ENCODE measurements at places on chromosomes 11 and 22.

- no peak for DNase-seq
These were observed 7.9 kb downstream of the SLC35C1 start for GRCh38 chr11:45812581-45813548.

GRCh38 chr22:38056969-38057891 lies at the start of gene PICK1:
Gene PICK1 (plus strand): TSS chr22:38057404. CDS start chr22:38057810, 406 bp downstream.
- peak; percentile 53 for DNase-seq

GRCh38 chr11:47285969-47286770 lies 16.2 kb downstream of the MADD start:
- no peak for DNase-seq

DNA sequence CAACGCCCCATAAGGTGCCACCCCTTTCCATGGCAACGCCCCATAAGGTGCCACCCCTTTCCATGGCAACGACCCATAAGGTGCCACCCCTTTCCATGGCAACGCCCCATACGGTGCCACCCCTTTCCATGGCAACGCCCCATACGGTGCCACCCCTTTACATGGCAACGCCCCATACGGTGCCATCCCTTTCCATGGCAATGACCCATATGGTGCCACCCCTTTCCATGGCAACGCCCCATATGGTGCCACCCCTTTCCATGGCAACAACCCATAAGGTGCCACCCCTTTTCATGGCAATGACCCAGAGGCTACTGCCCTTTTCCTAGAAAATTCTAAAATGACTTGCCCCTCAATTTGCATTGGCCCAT lies 72.1 kb downstream of the BRD1 start:
- DNase-seq, result no peak

DNA sequence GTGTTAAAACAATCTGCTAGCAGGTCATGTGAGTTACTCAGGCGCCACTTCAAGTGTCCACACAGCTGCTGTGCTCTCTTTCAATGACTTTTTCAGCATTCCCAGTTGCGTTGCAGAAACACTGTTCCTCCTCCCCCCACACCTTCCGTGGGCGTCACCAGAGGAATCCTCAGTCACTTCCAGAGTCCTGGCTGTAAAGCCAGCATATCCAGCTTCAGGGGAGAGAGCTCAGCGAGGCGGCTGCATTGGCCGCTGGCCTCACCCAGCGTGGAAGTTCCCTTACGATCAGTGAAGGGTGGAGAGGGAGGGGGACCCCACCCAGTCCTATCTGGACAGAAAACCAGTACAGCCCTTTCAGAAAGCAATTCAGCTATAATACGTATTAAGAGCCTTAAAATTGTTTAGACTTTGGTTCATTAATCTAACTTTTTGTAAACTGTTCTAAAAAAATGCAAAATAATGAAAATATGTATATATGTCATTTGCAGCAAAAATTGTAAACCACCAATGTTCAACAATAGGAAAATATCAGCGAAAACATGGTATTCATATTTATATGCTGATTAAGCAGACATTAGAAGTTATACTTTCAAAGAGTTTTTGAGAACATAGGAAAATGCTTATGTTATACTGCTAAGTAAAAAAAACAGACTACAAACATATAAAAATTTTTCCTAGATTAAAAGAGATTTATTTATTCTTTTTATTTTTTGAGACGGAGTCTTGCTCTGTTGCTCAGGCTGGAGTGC lies 2.8 kb upstream of the ANO9 start:
- no peak for DNase-seq

DNA sequence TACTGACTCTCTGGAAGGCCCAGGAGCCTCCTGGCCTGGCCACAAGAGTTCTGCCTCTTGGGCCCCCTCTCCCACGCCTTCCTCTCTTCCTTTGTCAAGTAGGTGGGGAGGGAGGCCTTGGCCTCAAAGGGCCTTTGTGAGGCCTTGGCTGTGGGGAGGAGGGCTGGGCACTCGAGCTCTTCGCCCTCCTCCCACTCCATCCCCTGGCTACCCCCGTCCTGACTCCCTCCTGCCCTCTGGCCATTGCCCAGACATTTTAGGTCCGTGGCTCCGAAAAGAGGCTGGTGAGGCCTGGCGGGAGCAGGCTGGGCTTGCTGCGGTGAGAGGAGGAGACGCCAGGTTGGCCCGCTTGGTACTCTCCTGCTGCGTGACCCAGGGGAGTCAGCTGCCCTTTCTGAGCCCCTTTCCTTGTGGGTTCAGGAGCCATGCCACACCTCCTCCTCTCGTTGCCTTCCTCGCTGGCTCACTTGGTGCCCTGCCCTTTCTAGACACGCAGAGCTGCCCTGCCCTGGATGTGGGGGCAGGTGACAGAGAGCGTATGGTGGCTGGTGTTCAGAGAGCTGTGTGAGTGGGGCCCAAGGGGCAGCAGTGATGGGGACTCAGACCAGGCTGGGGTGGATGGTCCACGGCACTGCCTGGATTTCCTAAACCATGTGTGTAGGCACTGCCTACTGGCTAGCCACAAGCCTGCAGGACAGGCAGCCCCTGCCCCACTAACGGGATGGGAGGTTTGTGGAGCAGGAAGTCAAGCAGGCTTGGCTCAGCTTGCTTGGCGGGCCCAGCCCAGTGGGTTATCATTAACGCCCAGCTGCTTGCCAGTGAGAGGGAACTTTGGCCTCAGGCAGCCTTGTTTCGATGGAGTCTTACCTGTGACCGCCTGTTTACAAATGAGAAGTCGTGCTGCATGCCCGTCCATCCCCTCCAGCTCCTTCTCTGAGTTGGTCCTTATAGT lies 15.8 kb upstream of the OMP start:
- no peak for DNase-seq

DNA sequence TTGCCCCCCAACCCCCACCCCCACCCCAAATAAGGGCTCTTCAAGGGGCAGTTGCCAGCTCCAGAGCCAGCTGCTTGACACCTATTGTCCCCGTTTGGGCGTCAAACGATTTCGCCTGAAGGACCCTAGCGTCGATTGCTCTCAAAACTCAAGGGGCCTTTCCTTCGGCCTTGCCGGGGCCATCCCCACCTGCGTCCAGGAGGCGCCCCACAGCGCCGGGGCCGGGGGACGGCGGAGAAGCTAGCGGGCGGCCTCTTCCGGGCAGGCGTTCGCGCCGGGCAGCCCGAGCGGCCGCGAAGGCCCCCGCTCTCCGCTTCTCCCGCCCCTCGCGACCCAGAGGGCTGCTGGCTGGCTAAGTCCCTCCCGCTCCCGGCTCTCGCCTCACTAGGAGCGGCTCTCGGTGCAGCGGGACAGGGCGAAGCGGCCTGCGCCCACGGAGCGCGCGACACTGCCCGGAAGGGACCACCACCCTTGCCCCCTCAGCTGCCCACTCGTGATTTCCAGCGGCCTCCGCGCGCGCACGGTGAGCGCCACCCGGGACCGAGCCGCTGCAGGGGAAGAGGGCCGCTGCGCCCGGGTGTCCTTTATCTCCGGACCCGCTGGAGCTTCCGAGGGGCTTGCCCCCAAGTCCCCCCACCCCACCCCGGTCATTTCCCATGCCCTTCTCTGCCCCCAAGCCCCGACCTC lies at the start of gene CAPRIN1:
TSS of gene CAPRIN1 (plus strand) at position 383 of the 687 bp plus-strand sequence. CDS start 690 bp downstream, outside the sequence.
- peak; percentile 64 for DNase-seq

- no peak for DNase-seq
These were observed 29.9 kb downstream of the CWF19L2 start for GRCh38 chr11:107427569-107428180.

DNA sequence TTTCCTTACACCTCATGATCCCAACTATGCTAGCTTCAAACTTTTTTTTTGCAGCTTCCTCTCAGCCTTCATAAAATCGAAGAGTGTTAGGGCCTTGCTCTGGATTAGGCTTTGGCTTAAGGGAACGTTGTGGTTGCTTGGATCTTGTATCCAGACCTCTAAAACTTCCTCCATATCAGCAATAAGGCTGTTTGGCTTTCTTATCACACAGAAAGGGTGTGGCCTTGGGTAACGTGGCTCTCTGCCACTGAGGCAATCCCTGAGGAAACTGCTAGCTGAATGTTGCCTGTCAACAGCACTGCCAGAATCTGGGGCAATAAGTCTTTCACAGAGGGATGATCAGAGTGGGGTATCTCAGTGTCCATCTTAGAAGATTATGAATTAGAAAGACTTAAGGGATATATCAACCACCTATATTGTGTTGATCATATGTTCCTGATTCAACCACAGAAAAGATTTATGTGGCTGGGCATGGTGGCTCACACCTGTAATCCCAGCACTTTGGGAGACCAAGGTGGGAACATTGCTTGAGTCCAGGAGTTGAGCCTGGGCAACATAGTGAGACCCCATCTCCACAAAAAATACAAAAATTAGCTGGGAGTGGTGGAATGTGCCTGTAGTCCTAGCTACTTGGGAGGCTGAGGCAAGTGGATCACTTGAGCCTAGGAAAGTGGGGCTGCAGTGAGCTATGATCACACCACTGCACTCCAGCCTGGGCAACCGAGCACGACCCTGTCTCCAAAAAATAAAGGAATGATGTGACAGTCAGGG lies 12.5 kb upstream of the CUL5 start:
- DNase-seq, result no peak

GRCh38 chr22:49195636-49196035 lies 632.0 kb downstream of the BRD1 start:
- DNase-seq, result no peak

Measured in stimulated activated CD8-positive, alpha-beta memory T cell treated with anti-CD3 and anti-CD28 coated beads, Interleukin-4, amount 100 ng/mL, for 4 hours (primary cell).